NCI-H1436 treated with DMSO at 0.1 percent for 48 hours (cell line): ENCODE measurements at places on chromosomes 7 and 10.

DNA sequence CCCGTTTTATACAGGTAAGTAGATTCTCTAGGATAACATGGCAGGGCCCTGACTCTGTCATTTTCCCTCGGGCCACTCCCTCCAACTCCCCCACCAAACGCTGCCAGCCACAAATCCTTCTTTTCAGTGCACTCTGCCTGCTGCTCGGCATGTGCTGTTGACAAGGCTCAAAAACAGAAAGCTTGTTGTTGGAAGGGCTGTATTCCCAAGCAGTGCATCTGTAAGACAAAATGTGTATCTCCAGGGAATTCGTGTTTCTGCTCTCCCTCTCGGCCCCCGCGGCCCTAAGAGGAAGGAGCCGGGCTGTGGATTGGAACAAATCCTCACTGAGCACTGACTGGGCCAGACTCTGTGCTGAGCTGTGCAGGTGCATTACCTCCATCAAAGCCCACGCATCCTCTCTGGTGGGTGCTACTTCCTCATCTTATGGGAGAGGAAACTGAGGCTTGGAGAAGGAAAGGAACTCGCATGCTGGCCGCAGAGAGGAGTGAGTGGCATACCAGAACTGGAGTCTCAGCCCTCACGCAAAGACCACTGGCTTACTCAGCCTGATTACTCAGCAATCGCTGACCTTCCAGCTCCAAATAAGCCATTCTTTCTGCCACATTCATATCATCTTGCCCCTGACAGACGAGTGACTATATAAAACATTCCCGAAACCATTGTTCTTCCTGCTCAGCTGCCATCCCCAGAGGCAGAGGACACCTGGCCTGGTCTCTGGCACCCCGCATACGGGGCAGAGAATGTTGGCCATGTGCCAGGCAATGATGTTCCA is 33.5 kb upstream of the ENO4 start:
- no peak for DNase-seq

- DNase-seq, result no peak
Observed at GRCh38 chr7:40300146-40300670, 165.4 kb downstream of the SUGCT start.

- no peak for DNase-seq
Observed at GRCh38 chr10:126565871-126566270, 104.6 kb downstream of the C10orf90 start.

- DNase-seq, result no peak
Observed at GRCh38 chr10:120077707-120078492, 185.4 kb downstream of the SEC23IP start.

- DNase-seq, result no peak
Observed at GRCh38 chr10:96390460-96390864, 31.7 kb upstream of the OPALIN start.

GRCh38 chr7:133484086-133484485 is 231.2 kb downstream of the EXOC4 start:
- DNase-seq, result no peak

DNA sequence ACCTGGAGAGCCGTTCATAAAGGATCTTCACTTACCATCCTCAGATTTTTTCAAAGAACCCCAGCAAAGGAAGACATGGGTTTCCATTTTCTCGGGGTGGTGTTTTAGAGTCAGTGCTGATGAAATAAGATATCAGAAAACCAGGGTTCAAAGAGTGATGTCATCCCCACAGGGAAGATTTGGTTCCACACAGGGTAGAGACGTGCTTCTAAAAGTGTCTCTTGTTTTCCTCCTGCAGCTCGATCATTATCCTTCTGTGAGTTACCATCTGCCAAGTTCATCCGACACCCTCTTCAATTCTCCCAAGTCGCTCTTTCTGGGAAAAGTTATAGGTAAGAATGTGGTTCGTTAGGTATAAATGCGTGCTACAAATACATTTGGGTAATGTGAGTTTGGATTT is 323.8 kb upstream of the C7orf33 start:
- DNase-seq, result no peak

DNA sequence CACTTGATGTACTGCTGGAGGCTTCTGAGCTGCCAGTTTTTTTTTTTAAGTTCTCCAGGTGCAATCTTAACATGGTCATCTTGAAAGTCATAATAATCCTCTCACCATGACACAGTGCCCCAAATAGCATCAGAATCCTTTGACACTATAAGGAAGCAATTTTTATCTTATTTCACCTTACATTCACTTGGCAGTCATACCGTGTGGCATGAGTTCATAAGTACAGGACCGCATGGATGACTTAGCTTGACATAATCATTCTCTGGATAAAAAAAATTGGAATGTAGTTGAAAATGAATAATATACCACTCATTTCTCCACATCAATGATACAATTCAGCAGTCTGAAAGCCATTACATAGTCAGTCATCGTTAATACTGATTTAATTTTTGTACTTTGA is 25.6 kb upstream of the TMEM196 start:
- DNase-seq, result no peak
